IMR-90 (cell line): ENCODE measurements at places on chromosomes 16 and 17. TPM values are rescaled to one million over a fixed set of nuclear protein-coding genes. Genes with fewer than 3 reads are reported as not detected.

The C1QTNF8 gene
- total RNA-seq, result not detected in 2 replicates

- peak; percentile 31 for DNase-seq
These were observed 12.1 kb upstream of the HSD3B7 start for GRCh38 chr16:30972872-30973271.

GRCh38 chr16:57818377-57819064 is 16.2 kb upstream of the KIFC3 start:
- DNase-seq, result no peak

- no peak for DNase-seq
These were observed 138.8 kb upstream of the ERCC4 start for GRCh38 chr16:13781169-13781564.

The QRICH2 gene
- total RNA-seq, result 3.9 and 4.8 TPM in 2 replicates

The TPSG1 gene
- not detected in 2 replicates for total RNA-seq

DNA sequence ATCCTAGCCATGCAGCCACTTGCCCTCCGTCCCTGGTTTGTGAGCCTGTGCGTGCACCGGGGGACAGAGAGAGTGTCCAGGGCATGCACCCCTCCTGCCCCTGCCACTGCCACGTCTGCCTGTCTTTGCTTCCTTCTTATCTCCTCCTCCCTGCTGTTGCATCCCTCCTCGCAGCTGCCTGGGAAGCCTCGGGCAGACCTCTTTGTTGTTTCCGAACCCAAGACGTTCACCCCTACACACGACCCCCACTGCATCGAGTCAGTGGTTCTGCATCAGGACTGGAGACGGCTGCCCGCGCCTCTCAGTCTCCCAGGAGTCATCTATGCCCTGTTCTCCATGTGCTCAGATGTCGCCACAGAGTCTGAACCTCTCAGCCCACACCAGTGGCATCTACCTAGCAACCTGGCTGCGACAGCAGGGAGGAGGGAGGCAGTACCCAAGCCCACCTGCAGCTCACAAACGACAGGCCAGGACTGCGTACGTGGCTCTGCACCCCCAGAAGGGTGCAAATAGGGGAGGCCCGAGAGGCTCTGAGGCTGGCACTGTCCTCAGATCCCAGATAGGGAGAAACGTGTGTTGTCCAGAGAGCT is 5.2 kb downstream of the TIMP2 start:
- no peak for DNase-seq

The NFE2L1 gene
- 35.6 and 42.8 TPM in 2 replicates for total RNA-seq

GRCh38 chr17:68627956-68628575 is 26.9 kb upstream of the FAM20A start:
- no peak for DNase-seq

- DNase-seq, result no peak
These were observed 116.9 kb upstream of the ZKSCAN2 start for GRCh38 chr16:25374556-25374955.

DNA sequence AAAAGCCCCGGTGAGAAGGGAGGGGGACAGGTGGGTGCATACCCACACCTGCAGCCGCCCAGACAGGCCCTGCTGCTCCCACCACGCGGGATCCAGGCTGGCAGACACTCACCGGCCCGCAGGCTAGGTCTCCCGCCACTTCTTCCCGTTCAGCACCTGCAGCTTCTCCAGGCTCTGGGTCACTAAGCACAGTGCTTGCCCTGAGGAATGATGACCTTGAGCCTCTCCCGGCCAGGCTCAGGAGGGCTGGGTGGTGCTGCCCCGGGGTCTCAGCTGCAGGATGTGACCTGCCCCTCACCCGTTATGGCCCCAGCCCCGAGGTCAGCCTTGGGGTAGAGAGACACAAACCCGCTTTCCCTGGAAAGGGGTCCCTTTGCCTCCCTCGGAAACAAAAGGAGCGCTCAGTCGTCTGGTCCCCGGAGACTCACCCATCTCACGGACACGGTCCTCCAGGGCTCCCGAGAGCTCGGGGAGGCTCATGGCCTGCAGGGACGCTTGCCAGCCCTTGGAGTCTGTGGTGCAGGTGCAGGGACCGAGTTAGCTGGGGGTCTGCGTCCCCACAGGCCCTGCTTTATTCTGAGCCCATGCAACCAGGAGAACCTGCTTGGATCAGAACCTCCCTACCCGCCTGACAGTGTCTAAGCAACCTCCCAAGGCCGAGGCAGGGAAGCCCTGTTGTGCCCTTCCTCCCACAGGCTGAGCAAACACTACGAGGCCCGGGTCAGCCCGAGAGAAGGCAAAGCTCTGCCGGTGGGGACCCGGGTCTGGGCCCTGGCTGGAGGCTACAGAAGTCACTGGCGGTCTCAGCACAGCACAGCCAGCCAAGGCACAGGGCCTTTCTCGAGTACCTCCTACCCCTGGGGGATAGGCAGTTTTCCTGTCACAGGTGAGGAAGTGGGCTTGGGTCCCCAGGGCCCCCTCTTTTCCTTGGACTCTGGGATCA is 3.8 kb downstream of the NUDT16L1 start:
- no peak for DNase-seq

The FAM171A2 gene
- total RNA-seq, result 3.1 and 3.2 TPM in 2 replicates

The ATAD5 gene
- 1.3 and 2.8 TPM in 2 replicates for total RNA-seq

DNA sequence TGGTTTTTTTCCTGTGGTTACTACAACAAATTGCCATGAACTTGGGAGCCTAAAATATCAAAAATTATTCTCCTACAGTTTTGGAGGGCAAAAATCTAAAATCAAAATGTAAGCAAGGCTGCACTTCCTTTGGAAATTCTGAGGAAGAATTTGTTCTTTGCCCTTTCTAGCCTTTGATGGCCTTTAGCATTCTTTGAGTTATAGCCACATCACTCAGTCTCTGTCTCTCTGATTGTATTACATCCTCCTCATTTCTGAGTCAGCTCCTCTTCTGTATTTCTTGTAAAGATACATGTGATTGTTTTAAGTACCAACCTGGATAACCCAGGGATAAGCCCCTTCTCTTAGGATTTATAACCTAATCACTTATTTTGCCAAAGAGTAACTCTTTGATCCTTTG is 282.0 kb downstream of the BCAS3 start:
- no peak for DNase-seq

- DNase-seq, result no peak
These were observed 149.0 kb upstream of the PLCG2 start for GRCh38 chr16:81629896-81630634.

The CYGB gene
- total RNA-seq, result 1.3 and 1.7 TPM in 2 replicates

GRCh38 chr17:35920229-35920628 is 10.3 kb downstream of the RDM1 start:
- no peak for DNase-seq

The NBR1 gene
- 105 and 132 TPM in 2 replicates for total RNA-seq

The CCDC102A gene
- total RNA-seq, result 5.4 and 5.6 TPM in 2 replicates

The VAT1L gene
- total RNA-seq, result 18.1 and 18.5 TPM in 2 replicates

GRCh38 chr16:85426806-85427205 is 186.3 kb upstream of the GSE1 start:
- no peak for DNase-seq

The TAC4 gene
- not detected in 2 replicates for total RNA-seq
